Sigmoid colon (tissue), 7 donors: ENCODE measurements at places on chromosomes 11 and 22. TPM values are rescaled to one million over a fixed set of nuclear protein-coding genes. Genes with fewer than 3 reads are reported as not detected.
A peak's percentile ranks its signal among the peaks of the same experiment; 100 is the strongest.

- no peaks in the 10 kb centered on the region for H3K4me1 ChIP-seq
- DNase-seq = no peak
- no peak overlapping the region for H3K27ac ChIP-seq
- H3K4me3 ChIP-seq = no peak overlapping the region
- H3K27me3 ChIP-seq = no peaks in the 10 kb centered on the region
- no peaks in the 10 kb centered on the region for H3K36me3 ChIP-seq
Measured at GRCh38 chr11:64517992-64518391, 73.0 kb upstream of the SLC22A12 start.

DNA sequence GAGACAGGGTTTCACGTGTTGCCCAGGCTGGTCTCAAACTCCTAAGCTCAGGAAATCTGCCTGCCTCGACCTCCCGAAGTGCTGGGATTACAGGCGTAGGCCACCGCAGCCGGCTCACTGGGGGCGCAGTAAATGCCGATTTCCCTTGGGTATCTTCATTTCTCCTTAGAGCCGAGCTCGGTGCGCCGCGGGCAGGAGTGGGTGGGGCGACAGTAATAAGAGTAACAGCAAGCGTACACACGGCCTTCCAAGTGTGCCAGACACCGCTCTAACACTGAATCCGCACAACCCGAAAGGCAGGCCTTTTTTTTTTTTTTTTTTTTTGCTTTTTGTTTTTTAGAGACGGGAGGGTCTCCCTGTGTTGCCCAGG is 500 bp upstream of the ADSL start:
- H3K4me3 ChIP-seq = peak overlapping the region; percentile 67
- H3K27me3 ChIP-seq = no peaks in the 10 kb centered on the region
- no peak for DNase-seq
- peak overlapping the region; percentile 89 for H3K27ac ChIP-seq
- H3K4me1 ChIP-seq = peaks cover 23% of the 10 kb centered on the region

GRCh38 chr11:13258855-13259254 is 18.7 kb upstream of the BMAL1 start:
- no peak overlapping the region for H3K4me3 ChIP-seq
- no peak for DNase-seq
- H3K36me3 ChIP-seq = no peaks in the 10 kb centered on the region
- H3K27ac ChIP-seq = no peak overlapping the region
- peaks cover 24% of the 10 kb centered on the region for H3K4me1 ChIP-seq

DNA sequence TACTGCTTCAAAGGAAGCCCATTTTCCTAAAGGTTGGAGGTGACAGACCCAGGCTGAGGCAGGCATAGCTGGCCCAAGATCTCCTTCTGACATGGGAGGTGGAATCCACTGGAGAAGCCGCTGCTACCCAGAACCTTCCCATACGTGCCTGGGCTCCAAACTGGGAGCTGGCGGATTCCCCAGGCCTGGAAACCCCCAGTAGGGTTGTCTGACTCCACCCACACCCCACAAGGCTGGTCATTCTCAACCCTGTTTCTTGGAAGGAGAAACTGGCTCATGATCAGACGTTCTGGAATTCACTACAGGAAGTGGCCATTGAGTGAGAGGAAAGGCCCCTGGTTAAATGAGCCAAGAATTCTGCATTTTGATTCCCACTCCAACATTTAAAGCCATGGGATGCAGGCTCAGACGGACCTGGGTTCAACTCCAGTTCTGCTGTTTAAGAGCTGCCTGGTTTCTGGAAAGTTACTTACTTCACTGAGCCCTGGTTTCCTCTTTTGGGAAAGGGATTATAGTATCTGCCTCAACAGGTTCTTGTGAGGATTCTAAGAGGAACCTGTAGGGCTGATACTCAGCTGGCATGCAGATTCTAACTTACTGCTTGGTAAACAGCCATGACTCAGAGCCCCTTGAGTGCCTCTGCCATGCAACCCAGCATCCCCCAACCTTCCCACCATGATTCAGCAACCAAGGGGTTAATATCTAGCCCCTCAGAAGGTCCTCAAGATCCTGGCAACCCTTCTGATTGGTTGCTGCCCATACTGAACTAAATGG is 19.4 kb upstream of the TSKU start:
- no peak overlapping the region for H3K27ac ChIP-seq
- peaks cover 24% of the 10 kb centered on the region for H3K4me1 ChIP-seq
- no peak overlapping the region for H3K4me3 ChIP-seq
- H3K36me3 ChIP-seq = no peaks in the 10 kb centered on the region
- no peak for DNase-seq

The SPON1 gene
- 32.1 TPM for total RNA-seq

- H3K4me1 ChIP-seq = peaks cover 14% of the 10 kb centered on the region
- DNase-seq = peak; percentile 33
- H3K36me3 ChIP-seq = no peaks in the 10 kb centered on the region
- H3K4me3 ChIP-seq = no peak overlapping the region
- no peak overlapping the region for H3K27ac ChIP-seq
Measured at GRCh38 chr11:8314916-8315315, 51.2 kb upstream of the LMO1 start.

The MS4A6E gene
- not detected for total RNA-seq

GRCh38 chr11:75496305-75496752 is 29.4 kb downstream of the GDPD5 start:
- H3K4me3 ChIP-seq = no peak overlapping the region
- H3K27me3 ChIP-seq = no peaks in the 10 kb centered on the region
- no peak for DNase-seq
- no peaks in the 10 kb centered on the region for H3K36me3 ChIP-seq

The HBE1 gene
- not detected for total RNA-seq

The GDPD4 gene
- not detected for total RNA-seq

- H3K27ac ChIP-seq = peak overlapping the region; percentile 81
- peak; percentile 90 for DNase-seq
- H3K4me3 ChIP-seq = no peak overlapping the region
- H3K4me1 ChIP-seq = peaks cover 90% of the 10 kb centered on the region
Measured at GRCh38 chr11:8759634-8760033, 77.0 kb downstream of the RPL27A start.

DNA sequence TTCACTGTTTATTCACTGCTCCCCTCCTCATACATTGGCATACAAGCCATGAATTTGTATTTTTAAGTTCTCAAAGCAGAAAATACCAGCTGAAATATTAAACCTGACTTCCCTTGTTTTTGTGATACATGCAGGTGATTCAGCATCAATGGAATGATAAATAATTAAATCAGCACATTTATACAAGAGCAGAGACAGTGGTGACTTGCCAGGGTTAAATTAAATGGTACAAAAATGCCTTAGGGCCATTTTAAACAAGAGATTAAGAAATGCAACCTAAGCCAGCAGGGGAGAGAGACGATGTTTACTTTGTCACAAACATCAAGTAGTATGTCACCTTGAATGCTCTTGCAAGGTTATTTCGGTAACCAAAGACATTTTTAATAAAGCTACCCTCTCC is 95.9 kb upstream of the DDI1 start:
- no peaks in the 10 kb centered on the region for H3K27me3 ChIP-seq
- H3K36me3 ChIP-seq = no peaks in the 10 kb centered on the region
- DNase-seq = no peak
- H3K27ac ChIP-seq = no peak overlapping the region

GRCh38 chr11:124240621-124241397 is at the start of gene OR8G1:
TSS of gene OR8G1 (plus strand) at chr11:124241095. CDS start at chr11:124249676, 8,581 bp downstream.
- H3K27me3 ChIP-seq = no peaks in the 10 kb centered on the region
- H3K4me1 ChIP-seq = no peaks in the 10 kb centered on the region
- H3K27ac ChIP-seq = no peak within 1 kb of the TSS
- H3K4me3 ChIP-seq = no peak within 1 kb of the TSS
- no peak for DNase-seq
